ENCODE measurements at places on chromosomes 3 and 15. TPM values are rescaled to one million over a fixed set of nuclear protein-coding genes. Genes with fewer than 3 reads are reported as not detected.
A peak's percentile ranks its signal among the peaks of the same experiment; 100 is the strongest.

GRCh38 chr15:45114076-45114750 is at the start of the genes DUOX2 and DUOXA2:
Gene DUOX2 (minus strand): TSS chr15:45114172. CDS start chr15:45113411, 761 bp downstream.
Gene DUOXA2 (plus strand): TSS chr15:45114326. CDS start chr15:45114606, 280 bp downstream.
- no peak for DNase-seq

Gene SEMA5B
- total RNA-seq = 0.54 TPM

Gene FOXB1
- not detected for total RNA-seq

Gene SCG5
- total RNA-seq = 2.5 TPM

Gene NLGN1
- total RNA-seq = 1.3 TPM

DNA sequence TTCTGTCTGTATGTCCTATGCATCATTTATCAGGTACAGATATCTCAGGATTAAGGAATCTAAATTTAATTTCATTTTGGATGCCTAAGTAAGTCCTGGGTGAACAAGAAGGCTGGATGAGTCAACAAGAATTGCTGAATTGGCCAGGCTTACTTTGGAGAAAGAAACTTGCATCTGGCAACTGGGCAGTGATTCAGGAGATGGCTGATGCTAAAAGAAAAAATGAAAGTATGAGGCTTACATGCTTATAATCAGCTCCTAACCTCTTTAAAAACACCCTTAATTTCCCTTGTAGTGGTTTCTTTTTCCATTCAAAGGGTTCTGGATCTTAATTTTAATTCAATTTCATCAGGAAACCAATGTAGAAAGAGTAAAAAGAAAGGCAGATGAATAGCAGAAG is 228.8 kb upstream of the PEX5L start:
- no peak for DNase-seq

DNA sequence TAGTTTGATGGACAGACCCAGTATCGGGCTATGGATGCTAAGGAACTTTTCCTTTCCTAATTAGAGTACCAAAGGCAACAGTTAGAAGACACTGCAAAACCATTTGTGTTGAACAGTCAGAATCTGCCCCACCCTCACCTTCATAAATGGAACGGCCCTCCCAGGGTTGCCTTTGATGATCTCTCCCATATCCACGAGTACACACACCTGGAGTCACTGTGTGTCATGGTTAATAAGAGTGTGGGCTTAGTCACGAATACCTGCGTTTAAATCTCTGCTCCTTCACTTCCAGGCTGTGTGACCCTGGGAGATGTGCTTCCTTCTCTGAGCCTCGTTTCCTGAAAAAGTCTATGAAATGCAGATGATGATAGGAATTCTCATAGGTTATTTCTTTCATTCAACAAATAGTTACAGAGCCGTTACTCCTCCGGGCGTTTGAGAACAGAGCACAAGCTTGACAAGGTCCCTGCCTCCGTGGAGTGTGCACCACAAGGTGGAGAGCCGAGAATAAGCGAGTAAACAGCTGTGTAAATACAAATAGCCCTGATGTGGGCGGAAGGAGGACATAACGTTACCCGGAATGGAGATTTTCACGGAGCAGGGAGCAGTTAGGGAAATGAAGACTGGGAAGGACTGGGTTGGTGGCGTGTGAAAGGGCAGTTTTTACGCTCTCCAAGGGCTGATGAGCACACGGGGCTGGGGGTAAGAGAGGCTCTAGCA is 6.7 kb downstream of the SLC51A start:
- DNase-seq = no peak

DNA sequence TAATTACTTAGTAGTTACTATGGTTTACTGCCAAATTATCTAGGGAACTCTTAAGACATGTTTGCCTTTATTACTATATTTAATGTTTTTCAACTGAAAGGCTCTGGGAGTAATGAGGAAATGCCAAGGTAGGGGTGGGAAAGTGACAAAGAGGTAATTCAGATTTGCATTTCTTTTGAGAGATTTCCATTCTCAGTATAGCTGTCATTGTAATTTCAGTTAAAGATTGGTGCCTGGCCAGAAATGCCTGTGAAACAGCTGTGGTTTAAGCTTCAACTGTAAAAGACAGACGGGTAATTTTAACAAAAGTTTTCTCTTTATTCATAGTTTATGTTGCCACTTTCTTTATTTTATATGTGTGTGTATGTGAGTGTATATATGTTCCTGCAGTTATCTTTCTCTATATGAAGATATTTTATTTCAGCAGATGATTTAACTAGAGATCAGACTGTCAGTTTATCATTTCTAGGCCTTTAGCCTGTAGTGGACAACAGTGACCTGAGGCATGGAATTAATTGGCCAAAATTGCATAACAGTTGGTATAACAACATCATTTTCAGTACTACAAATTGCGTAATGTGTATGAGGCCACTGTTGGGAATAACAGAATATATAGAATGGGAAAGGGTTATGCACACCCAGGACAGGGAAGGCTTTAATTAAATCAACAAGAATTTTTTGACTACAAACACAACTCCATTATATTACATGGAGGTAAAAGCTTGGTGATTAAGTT is 119.0 kb downstream of the BBX start:
- DNase-seq = no peak

Gene TIMP4
- total RNA-seq = 4.9 TPM

- DNase-seq = no peak
Measured at GRCh38 chr3:117671722-117672318, 962.2 kb downstream of the TUSC7 start.

- DNase-seq = no peak
Measured at GRCh38 chr15:78978601-78979179, 33.8 kb upstream of the CTSH start.

Gene PP2D1
- not detected for total RNA-seq

DNA sequence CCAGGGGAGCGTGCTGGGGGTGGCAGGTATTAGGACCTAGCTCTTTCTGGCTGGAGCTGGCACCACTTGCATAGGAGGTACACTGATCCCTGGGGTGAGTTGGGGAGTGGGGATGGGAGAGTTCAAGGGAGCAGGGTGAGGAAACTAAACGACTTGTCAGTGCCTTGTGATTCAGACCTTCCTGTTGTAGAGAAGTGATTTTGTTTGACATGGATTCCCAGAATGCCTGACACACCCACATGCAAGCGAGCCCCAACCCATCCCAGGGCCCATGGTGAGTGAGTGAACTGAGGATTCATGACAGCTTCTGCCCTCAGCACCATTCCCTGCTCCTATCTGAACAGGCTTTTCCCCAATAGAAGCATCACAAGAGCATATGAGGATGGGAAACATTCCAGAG is 15.6 kb upstream of the UBE2Q2 start:
- no peak for DNase-seq

GRCh38 chr15:62558640-62559380 is 393.7 kb upstream of the C2CD4B start:
- no peak for DNase-seq

GRCh38 chr3:141266186-141266585 is 34.6 kb downstream of the PXYLP1 start:
- no peak for DNase-seq

GRCh38 chr3:193757457-193757856 is 164.4 kb downstream of the OPA1 start:
- DNase-seq = no peak

DNA sequence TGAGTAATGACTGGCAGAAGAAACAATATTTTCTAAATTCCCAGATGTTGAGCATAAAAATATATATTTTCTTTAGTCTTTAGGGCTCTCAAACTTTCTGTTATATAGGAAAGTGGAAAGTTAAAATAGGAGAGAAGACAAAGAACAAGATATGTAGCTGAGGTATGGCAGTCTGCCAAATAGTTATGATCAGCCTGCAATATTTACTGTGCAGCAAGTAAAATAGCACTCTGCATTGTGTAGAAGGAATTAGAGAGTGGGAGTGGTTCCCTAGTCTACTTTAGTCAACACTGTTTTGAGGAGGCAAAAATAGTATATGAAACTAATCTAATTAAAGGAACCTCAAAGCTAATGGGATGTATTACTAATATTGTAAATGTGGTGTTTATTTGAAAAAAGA is 978.1 kb upstream of the ALCAM start:
- DNase-seq = no peak

DNA sequence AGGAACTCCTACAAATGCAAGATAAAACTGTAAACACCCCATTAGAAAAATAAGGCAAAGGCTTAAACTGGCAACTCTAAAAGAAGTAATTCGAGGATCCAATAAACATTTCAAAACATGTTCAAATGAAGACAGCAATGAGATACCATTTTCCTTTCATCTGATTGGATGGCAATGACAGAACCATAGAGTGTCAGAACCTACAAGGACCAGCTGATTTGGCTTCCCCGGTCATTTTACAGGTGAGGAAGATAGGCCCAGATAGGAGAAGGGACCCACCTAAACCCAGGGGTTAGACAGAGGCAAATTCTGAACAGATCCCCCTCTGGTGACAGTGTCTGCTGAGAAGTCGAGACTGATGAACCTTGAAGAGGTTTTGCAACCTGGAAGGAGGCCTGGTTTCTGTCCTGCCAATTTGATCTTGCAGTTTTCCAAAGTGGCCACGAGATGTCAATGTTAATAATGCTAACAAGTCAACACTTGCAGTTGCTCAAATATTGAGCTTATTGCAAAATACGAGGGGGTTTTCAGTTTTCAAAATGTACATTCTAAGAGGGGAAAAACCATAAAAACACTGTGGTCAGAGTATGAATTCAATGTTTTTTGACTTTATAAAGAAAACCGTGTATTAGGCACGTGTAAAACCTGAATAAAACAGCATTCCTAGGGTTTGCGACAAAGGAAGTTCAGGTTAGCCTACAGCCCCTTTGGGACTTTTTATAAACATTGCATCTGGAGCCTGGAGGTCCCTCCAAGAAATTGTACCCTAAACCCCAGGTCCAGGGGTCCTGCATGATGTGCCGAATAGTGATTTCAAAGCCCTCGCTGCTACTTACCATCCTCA is 21.5 kb downstream of the CFAP161 start:
- no peak for DNase-seq

DNA sequence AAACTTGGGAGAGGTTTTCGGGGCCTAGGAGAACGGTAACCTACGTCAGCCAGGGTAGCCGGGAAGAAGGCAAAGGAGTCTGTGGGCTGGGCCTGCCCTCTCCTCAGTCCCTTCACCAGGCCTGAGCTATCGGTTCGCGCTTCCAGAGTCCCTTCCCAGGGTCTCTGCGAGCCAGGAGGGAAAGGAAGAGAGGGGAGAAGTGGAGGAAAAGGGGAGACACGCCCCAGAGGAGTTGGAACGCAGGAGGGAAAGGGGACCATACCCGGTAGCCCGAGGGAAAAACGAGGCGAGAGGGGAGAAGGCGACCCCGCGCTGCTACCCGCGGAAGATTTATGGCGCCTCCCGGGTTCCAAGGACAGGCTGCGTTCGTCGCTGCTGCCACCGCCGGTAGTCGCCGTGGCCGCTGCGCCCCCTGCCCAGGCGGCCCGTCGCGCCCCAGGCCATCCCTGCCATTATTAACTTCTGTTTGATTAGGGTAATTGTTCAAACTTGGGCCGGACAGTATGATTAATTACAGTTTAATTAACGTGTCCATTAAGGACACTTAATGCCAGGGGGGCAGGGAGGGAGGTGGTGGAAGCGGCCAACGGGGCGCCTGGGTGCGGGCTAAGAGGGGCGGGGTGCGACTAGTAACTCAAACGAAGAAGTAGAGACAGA is 3.4 kb upstream of the SKOR1 start:
- DNase-seq = no peak

DNA sequence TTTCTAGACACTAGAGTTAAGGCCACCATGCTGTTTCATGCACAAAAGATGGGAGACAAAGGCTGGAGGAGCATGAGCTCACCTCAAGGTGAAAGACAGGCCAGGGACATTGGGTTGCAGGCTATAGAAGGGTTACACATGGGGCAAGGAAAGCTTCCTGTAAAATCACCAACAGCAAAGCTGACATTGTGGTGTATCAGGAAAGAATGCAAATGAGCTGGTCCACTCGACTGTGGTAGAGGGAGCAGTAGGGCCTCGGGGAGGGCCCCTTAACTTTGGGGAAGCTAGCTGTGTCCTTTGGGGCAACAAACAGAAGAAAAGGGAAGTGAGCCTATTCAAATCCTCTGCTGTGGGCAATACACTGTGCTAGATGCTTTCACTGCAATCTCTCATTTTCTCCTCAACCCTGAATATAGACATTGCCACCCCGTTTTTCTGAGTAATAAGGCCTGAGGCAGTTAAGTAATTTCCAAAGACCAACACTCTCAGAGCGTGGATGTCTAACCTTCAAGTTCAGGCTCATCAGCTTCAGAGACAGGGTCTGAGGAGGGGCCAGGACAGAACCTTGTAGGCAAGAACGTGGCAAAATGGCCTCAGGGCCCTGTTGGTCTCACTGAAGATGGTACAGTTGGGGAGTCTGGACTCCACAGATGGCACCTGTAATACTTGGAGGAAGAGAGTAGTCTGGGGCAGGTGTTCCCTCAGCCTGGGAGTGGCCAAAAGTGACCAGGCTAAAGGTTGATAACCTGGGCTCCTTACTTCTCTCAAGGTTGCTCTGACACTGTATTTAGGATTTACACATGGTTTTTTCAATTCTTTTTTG is 24.1 kb downstream of the CX3CR1 start:
- no peak for DNase-seq

Gene HDAC11
- 17.7 TPM for total RNA-seq

DNA sequence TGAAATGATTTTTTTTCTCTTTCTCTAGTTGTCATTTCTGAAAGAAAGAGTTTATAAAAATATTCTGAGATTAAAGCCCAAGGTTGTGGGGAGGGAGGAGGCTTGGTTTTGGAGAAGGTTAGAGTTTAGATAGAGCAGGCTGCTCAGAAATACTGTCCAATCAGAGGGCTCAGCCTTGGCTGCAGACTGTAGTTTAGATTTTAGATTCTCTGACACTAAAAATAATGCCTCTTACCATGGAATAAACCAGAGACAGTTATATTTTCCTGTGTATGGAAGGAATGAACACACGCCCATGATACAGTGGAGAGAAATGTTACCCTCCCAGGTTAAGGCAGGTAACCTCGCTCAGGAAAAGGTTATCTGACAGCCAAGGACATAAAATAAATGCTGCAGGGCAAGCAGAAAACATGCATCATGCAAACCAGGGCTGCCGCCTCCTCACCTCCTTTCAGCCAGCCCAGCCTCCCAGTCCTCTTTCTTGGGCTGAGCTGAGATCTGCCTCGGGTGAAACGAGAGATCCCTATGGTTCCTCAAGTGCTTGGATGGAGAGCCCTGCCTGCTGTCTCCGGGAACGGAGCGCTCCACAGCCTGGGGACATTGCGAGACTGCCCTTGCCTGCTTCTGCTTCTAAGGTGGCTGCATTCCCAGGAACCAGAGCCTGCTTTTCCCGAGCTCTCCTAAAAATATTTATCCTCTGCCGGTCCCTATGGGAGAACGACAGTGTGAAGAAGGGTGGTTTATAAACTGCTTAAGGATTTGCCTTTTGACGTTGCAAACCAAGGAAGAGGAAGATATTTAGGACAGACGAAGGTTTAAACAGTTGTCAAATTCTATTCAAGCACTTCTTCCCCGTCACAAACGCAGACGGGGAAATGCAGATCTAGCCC is 848 bp downstream of the NCEH1 start:
- no peak for DNase-seq

GRCh38 chr15:50184863-50185504 is 3.0 kb downstream of the SLC27A2 start:
- no peak for DNase-seq

DNA sequence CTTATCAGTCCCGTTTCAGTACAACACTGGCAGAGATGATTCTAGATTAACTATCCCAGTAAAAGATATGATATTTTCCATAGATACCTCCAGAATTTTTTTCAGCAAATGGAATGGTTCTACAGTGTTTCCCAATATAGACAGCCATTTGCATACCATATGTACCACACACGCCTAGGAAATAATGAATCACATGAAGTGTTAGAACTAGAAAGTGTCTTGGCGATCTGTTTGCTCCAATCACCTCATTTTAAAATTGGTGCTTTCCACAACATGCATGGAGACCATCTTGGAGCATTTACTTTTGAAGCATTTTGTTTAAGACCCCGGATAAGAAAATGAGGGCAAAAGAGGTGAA is 2.0 kb downstream of the C2CD4A start:
- DNase-seq = no peak

- no peak for DNase-seq
Measured at GRCh38 chr3:117756563-117756962, 1047.0 kb downstream of the TUSC7 start.

- peak; percentile 90 for DNase-seq
Measured at GRCh38 chr3:194137506-194138474, 1.8 kb downstream of the HES1 start.
